ENCODE measurements at places on chromosomes 2 and 18.

DNA sequence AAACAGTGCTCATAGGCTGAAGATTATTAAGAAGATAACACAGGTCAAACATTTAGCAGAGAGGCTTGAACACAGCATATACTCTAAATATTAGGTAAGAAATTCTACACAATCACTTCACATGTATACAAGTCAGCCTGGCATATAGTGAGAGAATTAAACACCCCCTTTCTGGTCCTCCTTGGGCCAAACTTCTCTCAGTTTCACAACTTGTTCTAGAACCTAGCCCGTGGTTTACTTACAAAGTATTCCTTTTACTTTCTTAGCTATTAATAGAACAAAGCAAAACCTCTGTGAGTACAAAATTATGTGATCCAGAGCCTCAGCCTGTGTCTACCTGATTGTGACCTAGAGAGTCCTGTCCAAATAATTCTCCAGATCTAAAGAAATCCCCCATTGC is 562.8 kb downstream of the TNS1 start:
- DNase-seq, result no peak

DNA sequence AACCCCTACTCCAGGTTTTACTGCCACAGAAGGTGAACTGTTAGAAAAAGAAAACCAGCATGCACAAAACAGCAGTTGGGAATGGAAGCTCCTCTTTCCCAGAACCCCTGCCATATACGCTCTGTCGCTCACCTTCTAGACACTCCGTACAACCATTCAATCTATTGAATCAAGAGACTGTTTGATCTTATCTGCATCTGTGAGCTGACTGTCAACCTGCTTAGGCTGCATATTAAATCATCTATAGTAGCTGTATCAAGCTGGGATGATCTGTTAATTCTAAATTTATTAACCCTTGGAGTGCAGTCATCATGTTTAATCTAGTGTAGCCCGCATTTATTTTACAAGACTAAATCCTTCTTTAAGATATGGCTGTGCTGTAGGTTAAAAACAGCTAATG is 13.6 kb upstream of the BCL11A start:
- no peak for DNase-seq

GRCh38 chr2:10501980-10502802 is 54.1 kb upstream of the ODC1 start:
- DNase-seq, result no peak

DNA sequence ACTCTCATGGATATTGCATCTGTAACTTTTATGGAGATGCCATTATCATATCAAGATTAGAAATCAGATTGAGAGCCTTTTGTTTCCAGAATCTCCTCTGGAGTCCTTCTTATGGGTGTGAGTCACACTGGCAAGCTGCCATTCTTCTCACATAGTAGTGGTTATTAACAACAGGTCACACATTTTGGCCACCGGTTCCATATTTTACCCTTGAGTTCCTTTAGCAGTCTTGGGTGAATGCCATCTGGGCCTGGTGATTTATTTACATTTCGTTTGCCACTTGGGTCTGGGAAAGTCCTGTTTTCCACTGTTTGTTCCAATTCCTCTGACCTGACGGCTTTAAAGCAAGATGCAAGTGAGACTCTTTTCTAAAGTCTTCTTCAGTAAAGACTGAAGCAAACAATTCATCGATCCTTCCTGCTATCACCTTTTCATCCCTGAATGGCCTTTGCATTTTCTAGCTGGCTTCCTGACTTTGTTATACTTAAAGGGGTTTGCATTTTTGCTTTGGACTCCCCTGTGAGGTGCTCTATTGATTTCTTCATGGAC is 80.5 kb upstream of the CAVIN2 start:
- no peak for DNase-seq

GRCh38 chr2:165371356-165371755 is 98.1 kb upstream of the CSRNP3 start:
- DNase-seq, result no peak

DNA sequence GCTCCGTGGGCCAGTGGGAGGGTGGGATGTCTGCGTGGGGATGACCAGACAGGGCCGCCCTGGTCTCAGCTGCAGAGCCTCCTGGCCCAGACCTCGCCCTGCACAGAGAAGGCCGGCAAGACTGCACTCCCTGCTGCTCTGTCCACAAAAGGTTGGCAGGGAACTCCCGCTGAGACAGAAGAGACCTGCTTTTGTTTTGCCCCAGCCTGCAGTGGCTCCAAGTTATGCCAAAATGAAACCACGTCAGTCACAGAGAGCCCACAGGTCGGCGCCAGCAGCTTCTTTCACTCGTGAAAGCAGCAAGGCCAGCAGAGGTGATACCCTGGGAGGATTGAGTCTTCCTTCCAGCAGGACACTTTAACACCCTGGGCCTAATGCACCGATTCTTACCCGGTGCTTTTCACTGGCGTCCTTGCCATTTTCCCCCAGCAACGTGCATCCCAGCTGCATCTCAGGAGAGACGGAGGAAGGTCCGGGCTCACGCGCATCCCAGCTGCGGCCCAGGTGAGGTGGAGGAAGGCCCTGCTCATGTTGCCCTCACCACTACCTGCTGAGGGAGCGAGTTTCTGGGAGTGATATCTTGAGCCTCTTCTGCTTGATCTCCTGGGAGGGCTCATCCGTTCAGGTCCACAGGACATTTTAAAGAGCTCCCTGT is 22.1 kb upstream of the CTDP1 start:
- DNase-seq, result no peak

Data from GF-D8 (cell line).